ENCODE measurements at places on chromosomes 2 and 18.

DNA sequence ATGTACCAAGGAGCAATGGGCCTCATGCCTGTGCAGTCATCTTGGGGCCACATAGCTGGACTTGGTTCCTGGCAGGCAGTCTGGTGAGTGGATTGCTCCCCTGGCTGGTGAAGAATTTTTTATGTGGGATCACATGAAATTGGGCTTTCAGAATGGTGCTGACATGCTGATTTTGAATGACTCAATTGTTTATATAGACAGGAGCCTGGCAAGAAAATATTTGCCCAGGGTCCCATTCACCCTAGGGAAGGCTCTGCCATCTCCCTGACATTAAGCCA is 266.9 kb downstream of the DYSF start:
- no peak for DNase-seq

- no peak for DNase-seq
These were observed 53.9 kb downstream of the ANKRD44 start for GRCh38 chr2:197256547-197257170.

GRCh38 chr2:69828938-69829255 is 563 bp upstream of the GMCL1 start:
- no peak for DNase-seq

DNA sequence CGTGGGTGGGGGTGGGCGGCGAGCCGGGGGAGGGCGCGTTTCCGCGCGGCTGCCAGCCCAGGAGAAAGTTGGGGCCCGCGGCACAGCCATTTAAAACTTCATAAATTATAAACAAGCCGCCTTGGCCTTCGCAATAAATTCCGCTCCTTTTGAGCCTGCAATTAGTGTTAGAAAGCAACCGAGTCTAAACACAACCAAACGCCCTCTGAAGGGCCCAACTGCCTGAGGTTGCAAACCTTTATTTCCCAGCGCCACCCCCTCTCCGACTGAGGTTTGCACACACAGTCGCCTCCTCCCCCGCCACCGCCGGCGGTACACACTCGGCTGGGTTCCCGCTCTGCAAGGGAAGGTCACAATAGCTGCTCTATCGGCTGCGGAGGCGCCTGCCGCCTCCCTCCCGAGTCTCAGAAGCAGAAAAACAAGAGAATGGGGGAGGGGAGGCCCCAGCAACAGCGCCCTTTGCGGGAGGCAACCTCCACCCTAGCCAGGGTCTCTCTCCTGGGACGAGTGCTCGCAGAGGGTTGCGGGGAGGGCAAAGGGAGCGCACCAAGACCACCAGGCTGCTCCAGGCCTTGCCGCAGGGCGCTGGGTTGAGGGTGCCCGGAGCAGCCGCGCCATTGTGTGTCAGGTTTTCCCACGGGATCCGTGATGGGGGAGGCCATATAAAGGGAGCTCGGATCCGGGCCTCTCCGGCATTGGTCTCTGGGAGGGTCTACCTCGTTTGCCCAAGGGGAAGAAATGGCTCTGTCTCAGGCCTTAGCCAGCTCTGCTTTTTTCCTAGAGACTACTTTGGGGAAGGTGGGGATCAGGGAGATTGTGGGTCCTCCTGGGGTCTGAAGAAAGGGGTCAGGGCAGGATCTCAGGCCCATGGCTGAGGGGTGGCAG is 13.4 kb upstream of the HOXD1 start:
- DNase-seq: no peak

- DNase-seq: no peak
These were observed 343.6 kb upstream of the SYT4 start for GRCh38 chr18:43620936-43621335.

DNA sequence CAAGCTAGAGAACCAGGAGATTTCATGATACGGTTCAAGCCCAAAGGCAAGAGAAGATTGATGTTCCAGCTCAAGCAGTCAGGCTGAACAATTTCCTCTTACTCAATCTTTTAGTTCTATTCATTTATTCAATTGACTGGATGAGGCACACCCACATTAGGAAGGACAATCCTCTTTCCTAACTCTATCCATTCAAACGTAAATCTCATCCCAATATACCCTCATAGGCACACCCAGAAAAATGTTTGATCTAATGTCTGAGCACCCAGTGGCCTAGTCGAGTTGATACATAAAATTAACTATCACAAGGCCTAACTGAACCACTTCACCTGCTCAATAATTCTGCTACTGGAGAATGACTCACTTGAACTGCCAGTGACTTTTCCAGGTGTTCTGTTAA is 180.7 kb downstream of the RAD51AP2 start:
- DNase-seq: no peak

- no peak for DNase-seq
These were observed 26.6 kb downstream of the EML6 start for GRCh38 chr2:54750040-54750439.

DNA sequence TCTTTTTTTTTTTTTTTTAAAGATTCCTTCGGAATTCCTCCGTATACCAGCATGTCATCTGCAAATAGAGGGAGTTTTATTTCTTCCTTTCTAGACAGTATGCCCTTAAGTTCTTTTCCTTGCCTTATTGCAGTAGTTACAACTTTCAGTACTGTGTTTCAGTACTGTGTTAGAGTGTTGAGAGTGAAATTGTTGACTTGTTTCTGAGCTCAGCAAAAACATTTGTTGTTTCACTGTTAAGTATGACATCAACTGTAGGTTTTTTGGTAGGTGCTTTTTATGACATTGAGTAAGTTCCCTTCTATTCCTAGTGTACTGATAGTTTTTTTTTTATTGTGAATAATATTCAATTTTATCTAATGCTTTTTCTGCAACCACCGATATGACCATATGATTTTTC is 43.9 kb downstream of the ACVR2A start:
- DNase-seq: no peak

- DNase-seq: no peak
These were observed 56.9 kb upstream of the WIPF1 start for GRCh38 chr2:174654419-174654941.

GRCh38 chr2:4693266-4693665 is 989.9 kb downstream of the DCDC2C start:
- no peak for DNase-seq
